ENCODE measurements at places on chromosomes 1 and 21. TPM values are rescaled to one million over a fixed set of nuclear protein-coding genes. Genes with fewer than 3 reads are reported as not detected.

Gene TRIM45
- 3.7 TPM for total RNA-seq

Gene LAPTM5
- total RNA-seq = 1.5 TPM

Gene HES3
- not detected for total RNA-seq

Gene SH2D5
- 26.9 TPM for total RNA-seq

Gene FGR
- not detected for total RNA-seq

Gene OR6N1
- total RNA-seq = not detected

- DNase-seq = no peak
Measured at GRCh38 chr1:92701147-92701546, 83.8 kb downstream of the EVI5 start.

DNA sequence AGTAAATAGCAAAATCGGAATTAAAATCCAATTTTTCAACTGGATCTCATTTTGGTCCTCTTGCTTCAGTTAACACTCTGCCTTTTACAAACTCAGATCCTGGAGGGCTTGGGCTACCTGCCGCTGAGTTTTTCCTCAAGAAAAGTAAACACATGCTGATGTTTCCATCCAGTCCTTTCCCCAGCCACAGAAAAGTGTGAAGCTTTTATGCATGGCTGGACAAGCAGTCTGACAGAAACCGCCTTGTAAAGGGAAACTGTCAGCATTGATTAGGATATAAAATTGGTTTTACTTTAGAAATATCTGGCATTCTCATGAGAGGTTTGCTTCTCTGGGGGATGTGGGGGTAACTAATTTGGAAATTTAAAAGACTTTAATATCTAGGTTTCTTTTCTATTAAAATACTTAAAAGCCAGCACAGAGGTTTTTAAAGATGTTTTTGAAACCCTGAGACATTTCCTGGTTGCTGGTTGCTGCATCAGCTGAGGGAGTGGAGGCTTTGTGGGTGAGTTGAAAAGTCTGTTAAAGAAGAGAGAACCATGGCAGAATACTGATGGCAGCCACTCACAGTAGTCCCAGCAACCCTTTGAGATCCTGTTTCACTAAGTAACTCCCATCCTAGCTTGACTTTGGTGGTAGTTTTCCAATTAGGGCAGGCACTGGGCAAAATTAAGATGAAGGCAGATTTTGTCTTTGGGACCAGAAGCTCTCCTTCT, 238.3 kb downstream of the PAPPA2 start:
- DNase-seq = no peak

DNA sequence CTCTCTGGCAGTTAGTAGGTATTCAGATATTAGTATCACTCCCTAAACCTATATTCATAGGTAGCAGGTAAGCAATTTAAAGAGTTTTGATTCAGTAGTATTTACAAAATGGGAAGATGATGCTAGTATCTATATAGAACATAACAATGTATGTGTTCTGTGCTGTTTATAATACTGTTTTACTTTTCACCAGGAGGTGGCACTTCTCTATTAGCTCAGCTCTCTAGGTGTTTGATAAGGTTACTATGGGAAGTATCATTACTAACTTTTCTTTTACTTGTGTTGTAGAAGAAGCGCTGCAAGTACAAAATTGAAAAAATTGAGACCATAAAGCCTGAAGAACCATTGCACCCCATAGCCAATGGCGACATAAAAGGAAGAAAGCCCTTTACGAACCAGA, 49.4 kb upstream of the FASLG start:
- peak; percentile 27 for DNase-seq

- DNase-seq = no peak
Measured at GRCh38 chr1:201262963-201263608, 20.2 kb upstream of the PKP1 start.

- no peak for DNase-seq
Measured at GRCh38 chr21:16912075-16912474, 600.8 kb upstream of the CXADR start.
